ENCODE measurements at places on chromosomes 5 and 9. TPM values are rescaled to one million over a fixed set of nuclear protein-coding genes. Genes with fewer than 3 reads are reported as not detected.

GABRA6 gene
- total RNA-seq, result not detected

RNF180 gene
- 5.6 TPM for total RNA-seq

FOXD4L6 gene
- under 0.01 TPM for total RNA-seq

KIF24 gene
- total RNA-seq, result 3.5 TPM

NIM1K gene
- 0.43 TPM for total RNA-seq

SLC34A1 gene
- total RNA-seq, result not detected

DMGDH gene
- total RNA-seq, result 4.5 TPM

Data from fibroblast of villous mesenchyme (primary cell).